ENCODE measurements at places on chromosomes 2 and 18. TPM values are rescaled to one million over a fixed set of nuclear protein-coding genes. Genes with fewer than 3 reads are reported as not detected.

The BMP10 gene
- total RNA-seq: not detected

- DNase-seq: no peak
These were observed 36.4 kb downstream of the CDC42EP3 start for GRCh38 chr2:37634914-37635503.

DNA sequence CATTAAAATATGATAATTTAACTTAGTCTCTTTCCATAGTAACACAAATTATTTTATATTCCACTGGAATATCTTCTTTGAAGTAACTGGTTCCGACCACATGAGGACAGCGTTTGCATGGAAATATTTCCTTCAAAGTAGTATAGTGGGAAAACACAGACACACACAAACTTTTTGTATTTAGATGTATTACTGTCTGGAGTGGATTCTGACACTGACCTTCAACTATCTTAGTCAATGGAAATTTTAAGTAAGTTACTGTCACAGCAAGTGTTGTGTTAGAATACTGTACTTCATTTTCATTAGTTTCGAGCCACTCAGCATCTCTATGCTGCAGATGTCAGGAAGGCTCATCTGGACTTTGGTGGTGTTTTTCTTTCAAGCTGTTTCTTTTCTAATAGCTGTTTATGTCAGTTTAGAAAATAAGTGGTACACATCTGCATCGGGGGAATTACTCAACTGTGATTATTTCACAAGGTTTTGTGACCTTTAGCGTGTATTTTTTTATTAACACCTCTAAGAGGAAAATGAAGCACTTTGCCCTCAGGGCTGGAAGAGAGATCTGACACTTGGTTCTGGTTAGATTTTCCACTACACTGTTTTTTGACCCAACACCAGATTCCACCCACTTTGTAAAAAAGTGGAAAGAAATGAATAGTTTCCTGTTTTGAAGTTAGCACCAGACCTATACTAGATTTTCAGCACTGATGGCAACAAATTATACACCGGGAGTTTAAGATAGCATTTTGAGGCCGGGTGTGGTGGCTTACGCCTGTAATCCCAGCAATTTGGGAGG lies 18.9 kb upstream of the THOC1 start:
- no peak for DNase-seq

The CRYBA2 gene
- total RNA-seq: not detected

The RUFY4 gene
- total RNA-seq: 0.53 TPM

DNA sequence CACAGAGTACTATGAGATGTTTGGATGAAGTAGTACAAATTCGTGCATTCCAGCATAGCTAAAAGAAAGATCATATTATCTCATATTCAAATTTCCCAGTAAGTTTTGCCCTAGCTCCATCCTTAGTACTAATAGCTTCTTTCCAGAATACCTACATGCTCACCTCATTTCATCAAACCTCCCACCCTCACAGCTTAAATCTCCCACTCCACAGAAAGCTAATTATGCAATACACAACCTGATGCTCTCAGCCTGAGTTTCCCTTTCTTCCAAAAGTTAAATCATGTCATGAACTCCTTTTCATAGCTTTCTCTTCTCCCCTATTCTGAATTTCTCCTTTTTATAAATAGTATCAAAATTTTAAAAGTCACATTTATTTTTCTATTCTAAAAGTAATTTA lies 34.6 kb downstream of the DNAH6 start:
- no peak for DNase-seq

The C2orf15 gene
- 1.2 TPM for total RNA-seq

The ACMSD gene
- total RNA-seq: not detected

The CENPA gene
- 0.42 TPM for total RNA-seq

- DNase-seq: no peak
These were observed 27.2 kb downstream of the OXER1 start for GRCh38 chr2:42736598-42737322.

DNA sequence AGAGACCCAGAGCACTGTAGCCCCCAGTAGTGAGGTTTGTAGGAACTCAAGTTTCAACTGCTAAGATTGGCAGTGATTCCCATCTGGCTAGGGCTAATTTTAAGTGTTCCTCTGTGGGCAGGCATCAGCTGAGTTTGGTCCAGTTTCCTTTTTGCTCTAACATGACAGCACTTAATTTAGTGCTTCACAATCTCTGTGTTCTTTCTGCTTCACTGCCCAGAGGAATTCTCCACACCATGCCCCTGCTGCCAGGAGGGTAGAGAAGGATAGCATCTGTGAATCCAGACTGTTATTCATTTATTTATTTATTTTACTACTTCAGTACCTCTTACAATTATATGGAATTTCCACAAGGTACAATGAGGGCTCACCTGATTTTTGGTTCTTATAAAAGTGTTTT lies 549.9 kb upstream of the FSIP2 start:
- DNase-seq: no peak

The MATN3 gene
- not detected for total RNA-seq

DNA sequence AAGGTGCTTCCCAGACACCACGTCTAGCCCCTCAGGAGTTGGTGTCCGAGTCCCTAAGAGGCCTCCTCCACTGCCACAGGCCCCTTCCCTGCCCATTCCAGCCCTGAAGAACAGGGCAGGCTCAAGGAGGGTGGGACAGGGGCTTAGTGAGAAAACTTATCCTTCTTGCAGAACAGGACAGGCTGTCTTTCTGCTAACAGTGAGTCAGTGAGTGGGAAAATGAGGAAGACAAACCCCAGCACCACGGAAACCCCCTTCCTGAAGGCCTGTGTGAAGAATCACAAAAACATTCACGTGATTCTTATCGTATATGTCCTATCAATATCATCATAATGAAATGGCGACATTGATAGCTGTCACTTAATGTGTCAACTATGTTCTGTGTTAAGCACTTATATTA lies 9.8 kb downstream of the FZD7 start:
- DNase-seq: no peak

The DNAJC27 gene
- total RNA-seq: 9.0 TPM

- DNase-seq: no peak
These were observed 679.5 kb downstream of the KCNJ3 start for GRCh38 chr2:155377931-155378444.

DNA sequence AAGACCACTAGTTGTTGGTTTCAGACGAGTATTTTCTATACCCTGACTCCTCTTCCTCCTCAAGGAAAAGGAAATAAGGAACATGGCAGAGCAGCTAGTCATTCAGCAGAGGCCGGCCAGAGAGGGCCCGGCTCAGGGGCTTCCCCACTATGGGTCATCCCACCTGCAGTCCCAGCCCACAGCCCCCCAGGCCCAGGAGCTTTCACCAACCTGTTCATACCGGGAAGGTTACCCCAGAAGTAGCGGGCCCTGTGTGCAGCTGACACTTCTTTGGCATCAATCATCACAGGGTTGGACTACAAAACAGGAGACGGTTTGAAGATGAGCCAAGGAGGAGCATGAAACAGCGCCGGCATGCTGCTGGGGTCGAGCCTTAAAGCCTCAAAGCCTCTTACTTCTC lies 70.5 kb upstream of the POMC start:
- DNase-seq: no peak

- no peak for DNase-seq
These were observed 271.5 kb downstream of the HDAC4 start for GRCh38 chr2:239129147-239129920.

- no peak for DNase-seq
These were observed 141.0 kb downstream of the UXS1 start for GRCh38 chr2:106053116-106053515.

DNA sequence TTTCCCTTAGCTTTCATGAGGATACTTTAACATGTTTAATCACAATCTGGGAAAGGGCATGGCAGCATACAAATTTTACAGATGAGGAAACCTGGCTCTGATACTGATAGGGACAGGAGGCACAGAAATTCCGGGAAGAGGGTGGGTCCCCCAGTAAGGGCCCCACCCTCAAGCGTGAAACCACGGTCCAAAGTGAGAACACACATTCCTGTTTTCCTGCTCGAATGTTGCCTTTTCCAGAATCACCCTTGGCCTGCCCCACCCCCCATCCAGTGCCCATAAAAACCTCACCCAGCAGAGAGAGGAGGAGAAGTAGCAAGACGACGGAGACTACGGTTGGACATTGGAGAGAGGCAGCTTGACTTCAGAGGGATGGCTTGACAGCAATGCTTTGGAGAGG lies 98.2 kb downstream of the HIBCH start:
- no peak for DNase-seq

DNA sequence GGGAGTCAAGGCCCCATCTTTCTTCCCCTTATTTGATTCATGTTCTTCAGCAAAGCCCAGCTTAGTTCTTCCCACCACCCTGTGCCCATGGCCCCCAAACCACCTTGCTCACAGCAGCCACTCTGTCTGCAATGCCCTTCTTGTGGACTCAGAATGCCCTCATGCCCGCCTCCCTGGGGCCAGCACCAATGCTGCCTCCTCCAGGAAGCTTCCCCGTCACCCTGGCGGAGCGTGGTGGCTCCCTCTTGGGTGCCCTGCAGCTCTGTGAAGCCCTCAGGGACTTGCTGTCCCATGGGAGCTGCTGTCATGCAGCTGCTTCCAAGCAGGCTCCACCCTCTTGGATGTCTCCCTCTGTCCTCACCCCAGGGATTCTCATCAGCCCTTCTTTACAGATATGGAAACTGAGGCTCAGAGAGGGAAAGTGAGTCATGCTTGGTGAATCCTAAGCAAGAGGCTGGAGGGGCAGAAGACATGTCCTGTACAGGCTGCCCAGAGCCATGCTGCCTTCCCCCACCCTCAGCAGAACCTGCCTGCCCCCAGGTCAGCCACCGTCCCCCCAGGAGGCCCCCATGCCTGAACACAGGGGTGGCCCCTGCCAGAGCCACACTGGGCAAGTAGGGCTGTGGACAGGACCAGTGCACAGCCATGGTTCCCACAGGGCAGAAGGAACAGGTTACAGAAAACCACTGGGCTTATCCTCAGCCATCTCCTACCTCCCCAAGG lies 11.8 kb upstream of the DUSP2 start:
- DNase-seq: peak; percentile 72

DNA sequence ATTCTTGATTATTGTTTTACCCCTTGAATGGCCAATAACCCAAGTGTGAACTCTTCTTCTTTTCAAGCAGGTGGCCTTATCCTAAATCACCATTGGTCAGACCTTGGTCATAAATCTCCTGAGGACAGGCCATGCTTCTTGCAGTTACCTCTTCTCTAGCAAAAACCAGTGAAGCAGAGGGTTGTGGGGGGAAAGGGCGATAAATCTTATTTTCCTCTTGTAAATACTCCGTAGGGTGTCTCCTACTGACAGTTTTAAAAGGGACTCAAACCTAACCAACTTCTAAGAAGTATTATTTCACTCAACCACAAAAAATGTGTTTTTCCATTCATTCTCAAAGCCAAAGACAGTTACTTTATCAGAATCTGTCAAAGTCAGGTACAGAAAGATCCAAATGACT lies 168.1 kb upstream of the RMP24 start:
- no peak for DNase-seq

DNA sequence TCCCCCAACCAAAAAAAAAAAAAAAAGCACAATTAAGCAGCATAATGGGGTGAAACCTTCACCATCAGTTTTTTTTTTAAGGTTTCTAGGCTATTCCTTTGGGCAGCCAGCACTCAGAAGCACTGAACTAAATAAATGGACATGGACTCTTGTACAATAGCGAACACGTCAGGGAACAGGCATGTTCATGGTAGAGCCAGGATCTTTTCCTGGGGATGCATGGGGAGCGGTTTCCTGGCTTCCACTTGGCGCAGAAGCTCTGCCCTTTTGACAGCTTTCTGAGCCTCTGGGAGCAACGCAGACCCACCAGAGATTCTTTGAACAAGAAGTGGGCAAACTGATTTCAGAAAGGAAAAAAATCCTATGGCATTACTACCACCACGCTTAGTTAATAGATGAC lies 35.0 kb downstream of the ALPK2 start:
- no peak for DNase-seq

- DNase-seq: no peak
These were observed 172.7 kb downstream of the SOCS6 start for GRCh38 chr18:70461323-70462077.

The LONRF2 gene
- 0.17 TPM for total RNA-seq

- DNase-seq: no peak
These were observed 53.1 kb upstream of the NPAS2 start for GRCh38 chr2:100766806-100767205.

- no peak for DNase-seq
These were observed 363.6 kb upstream of the CWC22 start for GRCh38 chr2:180370511-180371205.

DNA sequence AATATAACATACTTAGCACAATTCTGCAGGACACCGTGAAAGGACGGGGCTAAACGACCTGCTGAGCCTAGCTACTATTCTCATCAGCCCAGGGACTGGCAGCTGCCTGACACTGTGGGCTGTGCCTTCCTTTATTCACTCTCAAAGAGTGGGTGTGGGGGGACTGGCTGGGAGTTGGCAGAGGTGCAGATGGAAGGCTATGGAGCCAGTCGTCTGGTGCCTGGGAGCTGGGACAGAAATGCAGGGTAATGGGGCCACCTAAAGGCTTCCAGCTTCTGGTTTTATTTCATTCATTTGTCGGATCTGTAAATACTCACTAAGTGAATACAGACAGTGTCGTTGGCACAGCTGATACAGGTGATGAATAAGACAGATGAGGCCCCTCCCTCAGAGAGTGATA lies 56.0 kb upstream of the NFU1 start:
- DNase-seq: no peak

The KANSL1L gene
- total RNA-seq: 14.2 TPM

The PKDCC gene
- total RNA-seq: not detected

The SCRN3 gene
- 19.4 TPM for total RNA-seq

GRCh38 chr2:176056406-176056805 lies 27.4 kb downstream of the EVX2 start:
- no peak for DNase-seq

DNA sequence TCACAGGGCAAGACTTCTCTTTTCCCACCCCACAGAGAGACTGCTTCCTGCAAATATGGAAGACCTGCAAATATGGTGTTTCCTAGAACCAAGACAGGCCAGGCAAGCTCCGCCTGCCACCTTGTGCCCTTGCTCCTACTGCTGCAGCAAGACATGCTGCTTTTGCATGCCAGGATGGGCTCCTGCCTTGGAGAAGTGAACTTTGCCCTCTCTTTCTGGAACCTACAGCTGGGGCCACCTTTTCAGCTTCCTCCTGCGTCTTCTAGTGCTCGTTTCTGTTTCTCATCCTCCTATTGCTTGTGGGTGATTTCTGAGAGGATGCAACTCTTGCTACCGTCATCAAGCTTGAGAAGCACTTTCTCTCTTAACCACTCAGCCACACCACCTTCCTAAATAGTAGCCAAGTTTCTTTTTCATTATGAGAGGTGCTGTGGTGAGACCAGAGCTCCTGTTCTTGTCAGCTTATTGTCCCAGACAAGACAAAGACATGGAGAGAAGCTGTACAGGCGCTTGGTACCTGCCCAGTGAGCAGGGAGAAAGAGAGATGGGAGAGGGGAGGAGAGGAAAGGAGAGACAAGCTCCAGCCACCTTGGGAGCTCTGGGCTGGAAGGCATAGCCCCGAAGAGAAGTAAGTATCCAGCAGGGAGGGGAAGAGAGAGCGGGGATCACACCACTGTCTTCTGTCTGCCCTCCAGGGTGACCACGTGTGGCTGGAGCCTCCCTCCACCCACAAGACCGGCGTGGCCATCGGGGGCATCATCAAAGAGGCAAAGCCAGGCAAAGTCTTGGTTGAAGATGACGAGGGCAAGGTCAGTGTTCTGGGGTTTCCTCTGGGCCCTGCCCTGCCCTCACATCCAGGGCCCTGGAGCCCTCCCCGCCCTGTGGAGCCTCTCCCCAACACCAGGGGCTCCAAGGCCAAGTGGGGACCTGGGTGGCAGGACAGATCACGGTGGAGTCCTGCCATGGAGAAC lies 28.3 kb downstream of the MYO7B start:
- DNase-seq: no peak

Measured in activated B cell treated with CpG ODN at 0.5 μM for 24 hours (primary cell).